Occipital lobe (tissue), 3 donors: ENCODE measurements at places on chromosomes 11 and 22. TPM values are rescaled to one million over a fixed set of nuclear protein-coding genes. Genes with fewer than 3 reads are reported as not detected.

DNA sequence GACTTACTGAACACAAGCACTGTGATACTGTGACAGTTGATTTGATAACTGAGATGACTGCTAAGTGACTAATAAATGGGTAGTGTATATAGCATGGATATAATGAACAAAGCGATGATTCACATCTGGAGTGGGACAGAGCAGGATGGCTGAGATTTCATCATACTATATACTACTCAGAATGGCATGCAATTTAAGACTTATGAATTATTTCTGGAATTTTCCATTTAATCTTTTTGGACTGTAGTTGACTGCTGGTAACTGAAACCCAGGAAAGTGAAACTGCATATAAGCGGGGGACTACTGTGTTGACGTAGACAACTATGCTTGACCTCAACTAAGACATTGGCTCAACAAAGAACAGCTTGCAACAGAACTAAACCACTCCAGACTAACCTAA, 20.0 kb upstream of the NUCB2 start:
- DNase-seq: no peak

ANO3 gene
- 6.7 TPM for total RNA-seq

DNA sequence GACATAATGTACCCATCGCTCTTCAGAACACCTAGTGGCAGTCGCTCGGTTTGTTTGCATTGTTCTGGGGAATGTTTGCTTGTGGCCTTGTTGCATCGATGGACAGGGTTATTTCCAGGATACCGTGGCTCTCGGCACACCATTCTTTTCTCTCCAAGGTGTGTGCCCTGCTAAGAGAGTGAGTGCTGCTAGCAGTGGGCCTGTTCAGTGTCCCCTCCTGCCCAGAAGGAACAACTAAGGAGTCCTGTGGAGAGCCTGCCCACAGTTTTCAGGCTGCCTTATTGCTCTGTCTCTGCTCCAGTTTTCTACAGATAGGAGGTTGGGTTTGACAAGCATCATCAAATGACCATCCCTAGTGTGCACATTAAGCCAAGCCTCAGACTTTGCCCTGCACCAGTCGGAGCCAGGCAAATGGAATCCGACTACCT, 1.4 kb downstream of the CRY2 start:
- no peak for DNase-seq

OPCML gene
- 65.5 TPM for total RNA-seq

- no peak for DNase-seq
Observed at GRCh38 chr22:50526834-50527801, 1.7 kb upstream of the SCO2 start.

- DNase-seq: no peak
Observed at GRCh38 chr11:1008001-1008802, 28.3 kb downstream of the MUC6 start.

CLDN5 gene
- 83.8 TPM for total RNA-seq

DNA sequence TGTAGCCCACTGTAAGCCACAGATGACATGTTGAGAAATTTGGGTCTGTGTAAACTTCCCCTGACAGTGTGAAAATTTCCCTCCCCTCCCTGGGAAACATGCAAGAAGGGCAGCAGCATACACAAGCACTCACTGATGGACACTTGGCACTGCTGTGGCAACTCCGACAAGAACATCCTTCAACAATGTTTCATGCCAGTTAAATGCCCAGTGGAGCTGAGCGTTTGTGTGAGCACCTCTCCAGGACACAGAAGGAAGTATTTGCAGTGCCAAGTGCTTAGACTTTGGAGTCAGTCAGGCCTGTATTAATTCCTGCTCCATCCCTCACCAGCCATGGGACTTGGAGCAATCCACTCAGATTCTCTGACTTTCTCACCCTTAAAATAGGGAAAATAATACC, 17.7 kb downstream of the C11orf87 start:
- no peak for DNase-seq

GRCh38 chr11:102864724-102865123, 10.1 kb downstream of the MMP12 start:
- DNase-seq: no peak

OR10D3 gene
- total RNA-seq: not detected

GRCh38 chr22:20550057-20550817, 42.8 kb downstream of the MED15 start:
- no peak for DNase-seq

TUBA8 gene
- 0.94 TPM for total RNA-seq

- no peak for DNase-seq
Observed at GRCh38 chr22:35678836-35679235, 30.6 kb downstream of the APOL6 start.

DNA sequence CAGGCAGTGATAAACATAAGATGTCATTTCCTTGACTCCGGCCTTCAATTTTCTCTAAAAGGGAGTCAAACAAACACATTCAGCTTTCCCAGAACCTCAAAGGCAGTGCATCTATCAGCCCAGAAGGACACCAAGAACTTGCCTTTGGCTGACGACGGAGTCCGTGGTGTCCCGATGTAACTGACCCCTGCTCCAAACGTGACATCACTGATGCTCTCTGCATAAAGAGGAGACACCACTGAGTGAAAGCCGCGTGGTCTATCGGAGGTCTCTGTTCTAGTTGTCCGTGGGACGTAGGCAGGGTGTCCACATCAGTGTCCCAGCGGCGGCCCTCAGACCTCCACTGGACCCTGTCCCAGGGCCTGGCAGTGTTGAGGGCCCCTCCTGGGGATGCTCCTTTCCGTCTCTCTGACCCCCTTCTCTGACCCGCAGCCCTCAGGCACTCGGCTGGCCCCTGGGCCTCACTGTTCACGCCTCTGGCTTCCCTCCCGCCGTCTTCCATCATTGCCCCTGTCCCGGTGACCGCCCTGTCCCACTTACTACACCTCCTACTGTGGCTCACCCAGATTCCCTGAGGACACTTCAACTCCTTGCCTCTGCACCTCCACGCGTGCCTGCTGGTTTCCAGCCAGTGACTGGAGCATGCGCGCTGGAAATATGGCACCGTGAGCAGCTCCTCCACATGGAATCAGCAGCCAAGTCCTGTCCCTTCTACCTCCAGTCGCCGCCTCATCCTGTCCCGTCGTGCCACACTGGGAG, 70.4 kb downstream of the NCAPD3 start:
- DNase-seq: no peak

- no peak for DNase-seq
Observed at GRCh38 chr11:77438487-77438886, 35.4 kb downstream of the PAK1 start.

DNA sequence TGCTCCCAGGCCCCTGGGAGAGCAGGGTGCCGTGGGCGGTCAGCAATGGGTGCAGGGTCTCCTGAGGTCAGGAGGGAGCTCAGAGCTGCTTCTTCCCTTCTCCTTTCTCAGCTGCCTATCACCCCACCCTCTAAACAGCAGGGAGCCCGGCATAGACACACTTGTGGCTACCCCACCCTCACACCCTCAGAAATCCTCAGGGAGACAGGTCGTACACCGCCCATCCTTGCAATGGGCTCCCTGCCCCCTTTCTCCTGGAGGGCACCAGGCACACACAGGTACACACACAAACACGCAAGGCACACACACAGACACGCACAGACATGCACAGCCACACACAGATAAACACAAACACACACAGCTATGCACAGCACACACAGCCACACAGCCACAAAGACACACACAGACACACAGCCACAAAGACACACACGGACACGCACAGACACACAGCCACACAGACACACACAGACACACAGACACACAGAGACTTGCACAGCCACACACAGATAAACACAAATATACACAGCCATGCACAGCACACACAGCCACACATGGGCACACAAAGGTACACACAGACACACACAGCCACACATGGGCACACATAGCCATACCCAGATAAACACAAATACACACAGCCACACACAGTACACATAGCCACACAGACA, 44.9 kb upstream of the TH start:
- no peak for DNase-seq

DNA sequence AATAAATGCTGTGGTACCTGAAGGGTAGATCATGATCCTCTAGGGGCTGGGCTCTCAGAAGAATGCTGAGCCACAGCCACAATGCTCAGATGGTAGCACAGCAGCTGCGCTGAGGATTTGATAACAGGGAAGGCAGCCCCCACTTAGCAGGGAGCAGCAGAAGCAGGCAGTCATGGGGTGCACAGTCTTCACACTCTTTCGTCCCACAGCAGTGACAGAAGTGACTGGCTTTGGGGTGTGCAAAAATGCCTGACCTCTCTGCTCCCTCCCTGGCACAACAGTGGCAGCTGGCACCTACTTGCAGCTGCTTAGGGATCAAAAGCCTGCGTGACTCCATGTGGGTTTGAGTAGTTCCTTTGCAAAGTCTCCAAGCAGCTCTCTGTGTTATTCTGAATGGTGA, 1349.8 kb upstream of the RAG2 start:
- DNase-seq: no peak

- DNase-seq: no peak
Observed at GRCh38 chr11:18081551-18081950, 24.3 kb downstream of the SAAL1 start.

BTBD18 gene
- not detected for total RNA-seq

GRCh38 chr11:86790195-86790725, 10.1 kb upstream of the PRSS23 start:
- DNase-seq: no peak

DNA sequence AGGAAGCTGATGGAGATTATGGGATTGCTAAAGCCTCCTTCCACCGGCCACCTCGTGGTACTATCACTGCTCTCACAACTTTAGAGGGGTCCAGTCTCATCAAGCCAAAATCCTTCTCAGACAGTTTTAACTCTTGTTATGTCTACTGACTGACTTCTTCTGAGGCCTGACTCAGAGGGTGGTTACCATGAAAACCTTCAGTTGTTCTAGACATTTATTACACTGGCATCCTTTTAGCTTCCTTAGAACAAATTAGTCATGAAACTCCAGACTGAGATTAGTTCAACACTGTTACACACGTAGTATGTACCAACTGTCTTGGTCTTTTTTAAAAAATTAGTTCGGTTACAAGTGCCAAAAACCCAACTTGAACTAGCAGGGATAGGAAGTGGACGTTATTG, 7.5 kb downstream of the DIXDC1 start:
- DNase-seq: no peak

DNA sequence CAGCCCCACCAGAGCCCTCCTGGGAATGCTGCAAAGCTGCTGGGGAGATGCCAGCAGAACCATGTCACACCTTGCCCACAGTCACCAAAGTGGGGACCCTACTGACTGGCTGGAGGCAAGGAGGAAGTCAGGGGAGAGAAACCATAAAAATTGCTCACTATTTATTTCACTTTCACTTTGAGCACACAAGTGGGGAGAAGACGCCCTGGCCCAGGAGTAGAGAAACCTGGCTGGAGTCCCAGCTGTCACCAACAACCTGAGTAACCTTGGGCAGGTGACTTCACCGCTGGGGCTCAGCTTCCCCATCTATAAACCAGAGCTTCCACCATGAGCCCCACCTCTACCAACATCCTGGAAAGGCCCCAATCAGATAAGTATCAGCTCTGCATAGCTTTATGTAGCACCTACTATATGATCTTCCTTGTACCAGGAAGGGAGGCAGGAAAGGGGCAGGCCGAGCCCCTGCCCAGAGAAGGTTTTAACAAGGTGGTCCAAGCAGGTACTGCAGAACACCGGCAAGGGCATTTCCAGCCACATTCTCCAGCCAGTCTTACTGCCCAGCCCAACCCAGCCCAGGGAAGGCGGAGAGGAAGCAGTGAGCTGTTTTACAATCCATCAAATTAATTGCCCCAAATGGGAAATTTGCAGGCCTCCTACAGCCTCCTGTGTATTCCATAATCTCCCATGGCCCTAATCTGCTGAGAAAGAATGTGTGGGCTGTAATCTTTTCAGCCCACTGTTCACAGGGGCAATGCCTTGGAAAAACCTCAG, 27.6 kb downstream of the PLEKHA7 start:
- DNase-seq: no peak

DNA sequence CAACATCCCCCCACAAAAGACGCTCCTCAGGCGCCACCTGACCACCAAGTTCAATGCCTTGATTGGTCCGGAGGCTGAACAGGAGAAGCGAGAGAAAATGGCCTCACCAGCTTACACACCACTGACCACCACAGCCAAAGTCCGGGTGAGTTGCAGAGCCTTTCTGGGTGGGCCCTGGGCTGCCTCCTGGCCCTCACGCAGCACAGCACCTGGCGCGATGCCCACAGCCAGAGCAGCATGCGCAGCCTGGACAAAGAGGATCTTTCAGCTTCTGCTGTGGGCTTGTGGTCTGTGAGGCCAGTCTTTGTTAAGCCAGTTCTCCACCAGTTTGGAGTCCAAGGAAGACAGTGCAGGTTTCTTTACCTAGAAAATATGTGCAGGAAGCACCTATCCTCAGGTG, 21.6 kb downstream of the CYB5R2 start:
- DNase-seq: peak; percentile 67

ZP1 gene
- not detected for total RNA-seq

RASD2 gene
- total RNA-seq: 1.1 TPM

- DNase-seq: no peak
Observed at GRCh38 chr22:36395055-36395849, 7.5 kb upstream of the MYH9 start.

NEAT1 gene
- total RNA-seq: 3.6 TPM

RNF141 gene
- total RNA-seq: 80.0 TPM

DNA sequence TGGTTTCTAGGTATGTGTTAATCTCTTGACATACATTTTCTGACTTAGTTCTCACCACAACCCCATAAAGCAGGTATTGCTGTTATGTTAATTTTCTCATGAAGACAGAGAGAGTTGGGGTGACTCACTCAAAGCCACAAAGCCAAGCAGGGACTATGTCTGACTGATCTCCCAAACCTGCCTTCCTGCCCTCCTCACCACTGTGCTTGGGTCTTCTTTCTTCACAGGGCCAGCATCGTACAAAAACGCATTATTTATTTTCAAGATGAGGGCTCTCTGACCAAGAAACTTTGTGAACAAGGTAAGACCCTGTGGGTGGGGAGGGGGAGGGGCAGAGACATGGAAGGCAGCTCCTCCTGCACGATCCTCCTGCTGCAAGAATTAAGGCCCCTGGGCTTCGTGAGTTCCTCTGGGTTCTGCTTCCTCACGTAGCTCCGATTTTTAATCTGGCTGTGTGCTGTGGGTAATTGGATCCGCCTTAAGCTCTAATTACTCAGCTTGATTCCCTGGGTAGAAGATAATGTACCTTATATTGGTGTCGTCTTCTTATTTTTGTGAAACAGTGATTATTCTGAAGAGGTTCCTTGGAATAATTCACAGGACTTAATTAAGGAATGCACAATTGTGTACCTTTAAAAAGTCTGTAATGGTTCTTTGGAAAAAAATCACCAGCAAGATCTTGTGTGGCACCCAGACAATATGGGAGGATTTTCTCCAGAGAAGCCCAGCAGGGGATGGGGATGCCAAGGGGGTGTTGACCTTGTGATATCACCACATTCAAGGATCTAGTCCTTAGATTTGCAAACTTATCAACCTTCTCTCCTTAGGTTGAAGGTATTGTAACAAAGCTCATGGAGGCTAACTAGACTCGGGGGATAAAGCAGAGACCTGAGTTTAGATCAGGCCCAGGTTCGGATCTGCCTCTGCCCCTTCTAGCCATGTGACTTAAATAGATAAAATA, 112.9 kb downstream of the SPON1 start:
- DNase-seq: no peak

- no peak for DNase-seq
Observed at GRCh38 chr11:61334434-61335354, 1.7 kb downstream of the TKFC start.
